ENCODE measurements at places on chromosomes 11 and 22.

GRCh38 chr11:69366591-69366990 lies 72.6 kb downstream of the MYEOV start:
- no peak for DNase-seq

DNA sequence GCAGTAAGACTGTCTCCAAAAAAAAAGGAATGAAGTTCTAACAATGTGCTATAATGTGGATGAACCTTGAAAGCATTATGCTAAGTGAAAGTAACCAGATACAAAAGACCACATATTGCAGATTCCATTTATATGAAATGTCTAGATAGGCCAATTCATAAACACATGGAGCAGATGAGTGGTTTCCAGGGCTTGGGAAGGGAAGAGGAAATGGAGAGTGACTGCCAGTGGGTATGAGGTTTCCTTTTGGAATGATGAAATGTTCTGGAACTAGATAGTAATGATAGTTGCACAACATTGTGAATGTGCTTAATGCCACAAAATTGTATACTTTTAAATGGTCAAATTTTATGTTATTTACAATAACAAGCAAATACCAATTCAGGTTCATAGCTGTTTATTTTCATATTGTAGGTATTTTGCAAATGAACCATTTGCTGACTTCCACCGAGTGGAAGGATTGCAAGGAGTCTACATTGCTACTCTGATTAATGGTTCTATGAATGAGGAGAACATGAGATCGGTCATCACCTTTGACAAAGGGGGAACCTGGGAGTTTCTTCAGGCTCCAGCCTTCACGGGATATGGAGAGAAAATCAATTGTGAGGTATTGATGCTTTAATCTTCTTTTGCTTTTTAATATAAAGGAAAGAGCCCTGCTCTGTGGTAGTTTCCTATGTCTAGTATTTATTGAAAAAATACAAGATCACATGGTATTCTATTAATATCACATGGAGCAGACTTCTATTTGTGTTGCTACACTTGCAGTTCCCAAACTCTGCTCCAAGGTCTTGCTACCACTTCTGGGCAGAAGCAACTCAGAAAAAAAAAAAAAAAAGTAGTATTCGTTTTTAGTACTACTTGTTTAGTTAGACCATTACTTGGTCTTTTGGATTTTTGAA lies 67.7 kb upstream of the SORL1-AS1 start:
- DNase-seq: peak; percentile 22

DNA sequence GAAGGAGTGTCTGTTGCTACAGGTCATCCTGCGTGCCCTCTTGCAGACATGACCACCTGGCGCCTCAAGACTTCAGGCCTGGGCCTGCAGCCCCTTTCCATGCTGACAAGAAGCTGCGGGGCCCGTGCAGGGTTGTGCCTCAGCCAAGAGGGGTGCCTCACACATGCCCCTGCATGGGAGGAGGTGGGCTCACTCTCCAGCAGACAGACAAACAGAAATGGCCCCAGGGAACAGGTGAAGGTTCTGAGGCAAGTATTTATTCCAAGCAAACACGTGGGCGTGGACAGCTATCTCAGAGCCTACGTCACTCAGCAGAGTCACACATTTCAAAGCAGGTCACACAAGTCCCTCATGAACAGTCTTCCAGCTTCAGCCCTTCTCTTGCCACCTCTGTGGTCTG lies 5.9 kb upstream of the SYCE3 start:
- DNase-seq: no peak

- no peak for DNase-seq
Measured at GRCh38 chr11:126407101-126407521, 51.6 kb downstream of the ST3GAL4 start.

- no peak for DNase-seq
Measured at GRCh38 chr11:905952-906351, 4.7 kb downstream of the CHID1 start.
